ENCODE measurements at places on chromosomes 4 and X.

- no peak for DNase-seq
Measured at GRCh38 chrX:17299206-17299605, 75.8 kb upstream of the NHS start.

DNA sequence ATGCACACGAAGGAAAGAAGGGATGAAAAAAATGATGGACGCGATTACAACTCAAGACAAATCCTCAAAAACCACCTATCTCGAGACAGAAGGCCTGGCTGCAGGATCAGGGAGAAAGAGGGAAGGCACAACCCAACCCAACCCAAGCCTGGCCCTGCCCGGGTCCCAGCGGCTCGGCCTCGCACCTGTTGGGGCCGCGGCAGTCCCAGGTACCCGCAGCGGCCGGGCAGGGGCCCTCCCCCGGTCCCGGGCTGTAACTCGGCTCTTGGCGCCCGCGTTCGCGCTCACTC is 464 bp downstream of the RASGEF1B start:
- DNase-seq = no peak

- no peak for DNase-seq
Measured at GRCh38 chr4:116005806-116006088, 892.3 kb upstream of the NDST4 start.

DNA sequence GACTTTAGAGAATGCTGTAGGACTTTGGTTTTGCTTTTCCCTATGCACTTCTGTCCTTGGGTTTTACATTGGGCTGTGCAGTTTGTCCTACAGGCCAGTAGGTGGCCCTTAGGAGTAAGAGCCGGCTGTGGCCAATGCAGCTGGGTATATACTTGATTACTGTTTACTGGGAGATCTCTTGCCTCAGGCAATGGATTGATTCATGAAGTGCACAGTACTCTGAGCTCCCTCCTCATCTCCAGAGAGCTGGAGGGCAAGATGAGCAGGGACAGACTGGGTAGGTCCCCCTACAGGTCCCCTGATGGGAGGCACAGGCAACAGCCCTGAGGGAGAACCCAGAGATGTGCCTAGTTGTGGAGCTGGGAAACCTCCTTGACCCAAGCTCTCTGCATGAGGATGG is 103.8 kb upstream of the QRFPR start:
- DNase-seq = peak; percentile 20
